ENCODE measurements at places on chromosomes 1 and 21.

- peak; percentile 36 for DNase-seq
Measured at GRCh38 chr1:156095906-156096508, 13.7 kb upstream of the MEX3A start.

- peak; percentile 33 for DNase-seq
Measured at GRCh38 chr1:6960291-6960811, 175.1 kb downstream of the CAMTA1 start.

DNA sequence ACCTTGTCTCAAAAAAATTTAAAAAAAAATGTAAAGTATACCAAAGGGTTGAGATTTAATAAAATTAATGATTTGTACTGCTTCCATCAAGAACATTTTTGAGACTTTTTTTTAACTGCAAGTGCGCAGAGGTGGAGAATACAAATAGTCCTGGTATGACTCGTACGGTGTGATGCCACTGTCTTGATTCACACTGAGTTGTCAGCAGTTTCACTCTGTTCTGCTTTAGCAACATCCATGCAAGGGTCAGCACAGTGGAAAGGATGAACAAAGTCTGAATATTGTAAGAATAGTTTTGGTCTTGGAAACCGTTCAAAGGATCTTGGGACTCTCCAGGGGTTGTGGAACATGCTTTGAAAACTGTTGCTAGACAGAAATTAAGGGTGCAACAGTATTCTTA is 40.2 kb downstream of the EXO1 start:
- peak; percentile 77 for DNase-seq

DNA sequence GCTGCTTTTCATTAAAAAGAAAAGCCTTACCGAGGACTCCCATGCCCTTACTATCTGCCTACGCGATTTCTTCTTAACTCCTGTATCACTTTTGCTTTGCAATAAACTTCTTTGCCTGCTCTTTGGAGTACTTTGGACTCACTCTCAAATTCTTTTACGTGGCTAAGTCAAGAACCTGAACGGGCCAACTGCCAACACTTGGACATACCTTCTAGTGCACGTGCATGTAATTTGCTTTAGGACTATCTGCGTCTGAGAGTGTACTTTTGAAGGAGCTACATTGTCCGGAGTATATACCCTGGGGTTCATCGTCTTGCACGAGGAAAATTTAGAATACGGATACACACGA is 3.6 kb upstream of the OTUD3 start:
- DNase-seq: no peak

DNA sequence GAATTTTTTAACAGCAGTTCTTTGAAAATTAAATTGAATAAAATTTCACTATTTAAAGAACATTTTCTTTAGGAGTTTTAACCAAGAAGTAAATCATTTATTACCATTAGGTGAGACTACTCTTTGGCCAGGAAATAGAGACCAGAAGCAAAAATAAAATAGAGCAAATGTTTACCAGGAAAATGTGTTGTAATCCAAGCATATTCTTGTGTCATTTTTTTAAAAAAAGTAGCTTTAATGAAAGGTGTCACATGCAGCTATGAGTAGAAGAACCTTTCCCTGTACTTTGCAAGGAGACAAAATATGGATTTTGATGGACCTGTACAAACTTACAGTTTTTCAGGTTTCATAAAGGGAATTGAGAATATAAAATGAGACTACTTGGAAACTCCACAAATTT is 140.8 kb downstream of the NFIA start:
- DNase-seq: no peak

Measured in fibroblast of mammary gland (primary cell).